ENCODE measurements at places on chromosomes 13 and 19.
A peak's percentile ranks its signal among the peaks of the same experiment; 100 is the strongest.

GRCh38 chr13:22505489-22505888 lies 675.3 kb upstream of the SGCG start:
- DNase-seq, result no peak

- no peak for DNase-seq
Measured at GRCh38 chr19:8626842-8627241, 3.6 kb upstream of the NFILZ start.

DNA sequence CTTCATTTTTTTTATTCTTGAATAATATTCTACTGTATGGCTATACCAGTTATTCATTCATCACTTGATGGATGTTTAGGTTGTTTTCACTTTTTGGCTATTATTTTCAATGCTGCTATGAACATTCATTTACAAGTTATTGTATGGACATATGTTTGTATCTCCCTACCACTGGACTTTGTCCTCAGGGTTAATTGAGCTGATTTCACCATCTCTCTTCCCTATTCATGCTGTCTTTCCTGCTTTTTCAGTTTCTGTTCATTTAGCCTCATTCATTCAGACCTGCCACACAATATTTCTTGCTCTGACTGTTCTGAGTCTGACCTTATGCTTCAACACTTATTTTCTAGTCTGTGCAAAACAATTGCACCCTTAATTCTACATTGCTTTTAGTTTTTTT lies 12.3 kb upstream of the C1QTNF9B start:
- DNase-seq, result no peak

- no peak for DNase-seq
Measured at GRCh38 chr13:97295283-97296182, 73.4 kb downstream of the MBNL2 start.

DNA sequence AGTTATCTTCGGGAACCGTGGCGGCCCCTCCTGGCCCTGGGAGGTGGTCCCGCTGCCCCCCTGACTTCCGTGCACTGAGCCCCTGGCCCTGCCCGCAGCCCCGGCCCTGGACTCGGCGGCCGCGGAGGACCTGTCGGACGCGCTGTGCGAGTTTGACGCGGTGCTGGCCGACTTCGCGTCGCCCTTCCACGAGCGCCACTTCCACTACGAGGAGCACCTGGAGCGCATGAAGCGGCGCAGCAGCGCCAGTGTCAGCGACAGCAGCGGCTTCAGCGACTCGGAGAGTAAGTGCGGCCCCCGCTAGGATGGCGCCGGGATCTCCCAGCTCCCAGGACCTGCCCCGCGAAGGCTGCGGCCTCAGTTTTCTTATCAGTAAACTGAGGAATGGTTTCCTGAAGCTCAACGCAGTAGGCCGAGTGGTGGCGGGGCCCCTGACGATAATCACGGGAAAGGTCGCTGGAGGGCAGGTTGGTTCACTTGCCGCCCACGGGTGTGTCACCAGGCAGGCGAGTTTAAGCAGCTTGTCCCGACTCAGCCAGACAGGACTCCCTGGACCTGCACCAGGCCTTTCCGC lies 924 bp downstream of the RGCC start:
- DNase-seq, result no peak

DNA sequence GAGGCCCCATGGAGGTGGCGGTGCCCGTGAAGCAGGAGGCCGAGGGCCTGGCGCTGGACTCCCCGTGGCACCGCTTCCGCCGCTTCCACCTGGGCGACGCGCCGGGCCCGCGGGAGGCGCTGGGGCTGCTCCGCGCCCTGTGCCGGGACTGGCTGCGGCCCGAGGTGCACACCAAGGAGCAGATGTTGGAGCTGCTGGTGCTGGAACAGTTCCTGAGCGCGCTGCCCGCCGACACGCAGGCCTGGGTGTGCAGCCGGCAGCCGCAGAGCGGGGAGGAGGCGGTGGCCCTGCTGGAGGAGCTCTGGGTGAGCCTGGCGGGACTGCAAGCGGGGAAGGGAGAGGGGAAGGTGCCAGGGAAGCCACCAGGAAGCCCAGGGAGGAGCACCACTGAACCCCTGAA lies 5.8 kb downstream of the ZNF444 start:
- DNase-seq, result no peak

DNA sequence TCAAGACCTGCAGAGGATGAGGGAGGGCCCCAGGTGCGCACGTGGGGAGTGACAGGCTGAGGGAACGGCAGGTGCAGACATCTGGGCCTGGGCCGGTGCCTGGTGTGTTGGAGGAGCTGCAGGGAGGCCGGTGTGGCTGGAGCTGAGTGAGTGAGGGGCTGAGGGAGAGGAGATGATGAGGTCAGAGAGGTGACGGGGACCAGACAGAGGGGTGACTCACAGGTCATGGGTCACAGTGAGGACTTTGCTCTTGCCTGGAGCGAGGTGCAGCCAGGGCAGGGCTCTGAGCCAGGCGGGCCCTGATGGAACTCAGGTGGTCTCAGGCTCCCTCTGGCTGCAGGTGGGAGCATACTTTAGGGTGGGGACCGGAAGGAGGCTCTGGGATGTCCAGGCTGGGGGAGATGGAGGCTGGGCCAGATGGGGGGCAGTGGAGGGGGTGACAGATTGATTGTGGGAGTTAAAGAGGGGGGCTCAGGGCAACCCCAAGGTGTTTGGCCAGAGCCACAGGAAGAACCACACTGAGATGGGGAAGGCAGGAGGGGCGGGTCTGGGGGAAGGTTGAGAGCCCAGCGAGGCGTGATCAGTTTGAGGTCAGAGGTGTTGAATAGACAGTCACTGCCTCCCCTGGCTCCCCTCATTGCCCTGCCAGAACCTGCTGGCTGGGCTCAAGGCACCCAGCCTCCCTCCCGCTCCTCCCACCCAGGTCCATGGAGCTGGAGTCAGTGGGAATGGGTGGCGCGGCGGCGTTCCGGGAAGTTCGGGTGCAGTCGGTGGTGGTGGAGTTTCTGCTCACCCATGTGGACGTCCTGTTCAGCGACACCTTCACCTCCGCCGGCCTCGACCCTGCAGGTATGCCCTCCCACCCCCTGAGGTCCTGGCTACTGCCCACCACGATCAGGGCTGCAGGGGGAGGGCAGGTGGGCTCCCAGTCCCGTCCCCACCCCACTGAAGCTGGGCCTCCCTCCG lies 8.4 kb downstream of the ARHGAP33 start:
- DNase-seq, result no peak

GRCh38 chr19:17953869-17954268 lies 13.0 kb upstream of the KCNN1 start:
- DNase-seq, result no peak

DNA sequence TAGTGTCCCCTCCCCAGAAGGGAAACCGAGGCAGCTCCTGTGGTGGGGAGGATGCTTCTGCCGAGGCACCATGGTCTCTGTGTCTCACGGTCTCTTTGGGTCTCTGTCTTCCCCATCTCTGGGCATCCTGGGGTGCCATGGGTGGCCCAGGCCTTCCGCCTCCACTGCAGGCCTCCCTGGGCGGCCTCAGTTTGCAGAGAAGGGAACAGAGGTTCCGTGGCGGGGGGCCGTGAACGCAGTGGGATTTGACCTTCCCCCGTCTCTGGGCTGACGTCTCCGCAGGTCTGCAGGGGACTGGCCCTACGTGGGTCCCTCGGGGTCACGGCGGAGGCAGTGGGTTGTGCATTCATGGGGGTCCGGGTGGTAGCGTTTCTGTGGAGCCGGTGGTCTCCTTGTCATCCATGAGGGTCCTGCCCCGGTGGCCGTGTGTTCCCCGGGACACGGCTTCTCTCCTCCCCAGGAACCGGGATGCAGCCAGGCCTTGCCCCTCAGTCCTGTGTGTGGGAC lies 4.6 kb downstream of the EFNA2 start:
- DNase-seq, result no peak

GRCh38 chr19:46133777-46134241 lies 9.3 kb upstream of the IGFL3 start:
- DNase-seq, result no peak

- no peak for DNase-seq
Measured at GRCh38 chr19:30447553-30447870, 75.3 kb downstream of the ZNF536 start.

DNA sequence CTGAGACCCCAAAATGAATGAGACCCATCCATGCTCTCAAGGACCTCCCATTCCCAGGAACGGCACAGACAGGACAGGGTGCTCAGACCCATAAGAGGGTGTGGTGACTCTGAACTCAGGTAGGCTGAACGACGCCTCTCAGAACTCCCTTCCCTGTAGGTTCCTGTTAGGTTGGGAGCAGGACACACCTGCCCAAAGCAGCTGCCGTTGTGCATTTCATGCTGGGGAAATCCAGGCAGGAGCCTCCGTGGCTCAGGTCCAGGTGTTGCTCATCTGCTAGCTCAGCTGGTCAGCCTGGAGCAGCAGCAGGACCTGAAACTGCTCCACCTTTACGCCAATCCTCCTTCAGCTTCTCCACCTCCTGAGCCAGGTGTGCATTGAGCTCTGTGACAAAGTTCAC lies 19.1 kb upstream of the TEX101 start:
- no peak for DNase-seq

DNA sequence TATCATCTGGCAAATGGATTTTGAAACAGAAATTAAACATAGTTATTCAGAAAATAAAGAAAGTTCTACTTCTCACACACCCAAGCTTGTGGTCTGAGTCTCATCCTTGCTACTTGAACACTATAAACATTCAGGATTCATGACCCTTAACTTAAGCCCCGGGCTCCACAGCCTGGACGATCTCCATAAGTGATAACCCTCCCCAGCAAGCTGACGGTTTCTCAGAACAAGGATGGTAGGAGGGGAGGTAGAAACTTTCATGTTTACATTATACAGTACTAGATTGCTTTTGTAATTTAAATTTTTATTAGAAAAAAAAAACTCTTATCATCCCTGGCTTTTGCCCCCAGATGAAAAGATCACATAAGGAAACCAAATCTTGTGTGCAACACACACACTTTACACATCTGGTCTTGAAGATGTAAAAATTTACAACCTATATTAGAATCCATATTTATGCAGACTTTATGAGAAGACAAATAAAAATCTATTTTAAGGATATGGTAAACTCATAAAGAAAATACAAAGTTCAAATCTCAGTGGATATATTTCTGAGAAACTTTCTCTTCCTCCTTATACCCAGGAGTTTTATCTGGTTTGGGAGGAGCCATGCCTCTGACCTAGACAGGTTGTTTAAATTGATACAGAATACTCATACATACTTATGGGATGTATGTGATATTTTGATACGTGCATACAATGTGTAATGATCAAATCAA lies 20.0 kb upstream of the ATP12A start:
- no peak for DNase-seq

GRCh38 chr19:3324405-3324856 lies 42.0 kb upstream of the NFIC start:
- peak; percentile 74 for DNase-seq

- no peak for DNase-seq
Measured at GRCh38 chr19:36149673-36150406, 2.4 kb downstream of the COX7A1 start.

DNA sequence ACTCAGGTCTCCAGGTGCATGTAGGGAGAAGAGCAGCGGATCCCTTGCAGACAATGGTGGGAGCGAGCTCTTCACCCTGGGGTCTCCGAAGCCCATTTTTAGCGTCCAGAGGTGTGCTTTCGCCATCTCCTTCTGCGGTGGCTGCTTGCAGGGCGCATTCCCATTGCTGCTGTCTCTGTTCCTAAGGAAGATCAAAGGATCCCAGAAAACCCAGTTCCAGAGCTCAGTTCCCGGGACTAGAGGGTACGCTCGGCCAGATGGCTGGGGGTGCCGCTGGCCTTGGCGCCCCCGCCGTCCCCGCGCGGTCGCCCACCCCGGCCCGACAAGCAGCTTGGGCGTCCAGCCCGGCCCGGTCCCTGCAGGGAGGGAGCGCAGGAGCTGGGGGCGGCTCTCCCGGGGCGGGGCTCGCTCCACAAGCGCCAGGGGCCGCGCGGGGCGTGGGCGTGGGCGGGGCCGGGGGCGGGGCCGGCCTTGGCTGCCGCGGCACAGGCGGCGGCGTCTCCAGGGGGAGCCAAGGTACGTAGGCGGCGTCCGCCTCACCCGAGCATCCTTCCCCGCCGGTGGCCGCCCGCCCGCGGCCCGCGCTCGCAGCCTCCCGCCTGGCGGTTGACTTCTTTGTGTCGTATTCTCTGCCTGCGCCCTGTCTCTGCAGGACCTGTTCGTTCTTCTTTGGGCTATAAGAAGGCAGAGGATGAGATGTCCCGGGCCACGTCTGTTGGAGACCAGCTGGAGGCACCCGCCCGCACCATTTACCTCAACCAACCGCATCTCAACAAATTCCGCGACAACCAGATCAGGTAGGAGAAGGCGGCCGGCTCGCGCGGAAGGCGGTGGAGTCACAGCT lies 96.8 kb downstream of the ATP8A2 start:
- no peak for DNase-seq

GRCh38 chr13:113630296-113630695 lies 27.7 kb downstream of the ATP4B start:
- no peak for DNase-seq

- no peak for DNase-seq
Measured at GRCh38 chr13:109606520-109606919, 179.9 kb downstream of the IRS2 start.

Measured in HL-60 (cell line).